ENCODE measurements at places on chromosomes 2 and 18.

DNA sequence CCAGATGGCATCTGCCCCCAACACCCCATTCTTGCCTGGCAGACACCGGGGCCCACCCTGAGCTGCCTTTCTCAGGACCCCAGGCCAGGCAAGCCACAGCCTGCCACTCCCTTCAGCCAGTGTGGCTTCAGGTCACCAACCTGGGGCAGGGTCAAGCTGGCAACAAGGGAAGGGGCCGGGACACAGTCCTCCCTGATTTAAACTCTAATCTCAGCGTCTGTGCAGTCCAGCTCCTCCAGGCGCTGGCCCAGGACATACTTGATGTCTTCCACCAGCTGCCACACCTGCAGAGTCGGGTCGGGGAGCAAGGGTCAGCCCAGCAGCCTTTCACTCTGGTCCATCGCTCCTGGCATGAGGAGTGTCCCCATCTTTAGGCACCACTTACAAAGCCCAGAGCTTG lies 29.0 kb upstream of the ALPP start:
- DNase-seq = no peak

- DNase-seq = no peak
Observed at GRCh38 chr2:19786408-19787058, 115.2 kb downstream of the TTC32 start.

GRCh38 chr2:1230155-1230893 lies 182.9 kb upstream of the TPO start:
- DNase-seq = no peak

GRCh38 chr2:223697316-223697891 lies 95.2 kb upstream of the SCG2 start:
- DNase-seq = no peak

DNA sequence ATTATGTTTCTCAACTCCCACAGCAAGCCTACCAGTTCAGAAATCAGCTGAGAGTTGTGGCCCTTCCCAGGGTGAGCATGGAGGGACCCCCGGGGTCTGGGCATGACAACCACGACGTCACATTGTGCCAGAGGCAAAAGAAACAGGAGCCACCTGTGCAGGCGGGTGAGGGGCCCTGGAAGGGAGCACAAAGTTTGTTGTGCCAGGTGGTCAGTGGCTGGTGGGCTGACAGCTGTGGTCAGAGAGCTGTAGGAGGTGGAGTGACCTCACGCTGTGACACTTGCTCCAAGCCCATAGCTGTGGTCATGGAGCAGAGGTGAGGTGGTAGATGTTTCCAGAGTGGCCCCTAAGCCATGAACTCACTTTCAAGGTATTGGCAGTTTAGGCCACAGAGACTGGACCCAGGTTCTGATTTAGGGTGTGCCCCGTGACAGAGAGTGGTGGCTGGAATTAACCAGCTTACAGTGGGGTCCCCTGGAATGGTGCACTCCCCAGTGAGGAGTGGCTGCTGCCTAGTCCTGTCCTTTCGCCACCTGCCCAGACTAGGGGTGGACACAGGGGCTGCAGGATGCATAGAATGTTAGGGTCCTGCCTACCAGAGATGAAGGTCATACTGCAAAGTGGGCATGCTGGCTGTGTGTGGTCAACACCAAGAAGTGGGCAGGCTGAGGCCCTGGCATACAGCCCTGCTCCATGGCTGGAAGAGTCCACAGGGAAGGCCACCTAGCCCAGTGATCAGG lies 136.4 kb downstream of the GLI2 start:
- DNase-seq = no peak

GRCh38 chr2:42971947-42972736 lies 179.8 kb upstream of the HAAO start:
- no peak for DNase-seq

DNA sequence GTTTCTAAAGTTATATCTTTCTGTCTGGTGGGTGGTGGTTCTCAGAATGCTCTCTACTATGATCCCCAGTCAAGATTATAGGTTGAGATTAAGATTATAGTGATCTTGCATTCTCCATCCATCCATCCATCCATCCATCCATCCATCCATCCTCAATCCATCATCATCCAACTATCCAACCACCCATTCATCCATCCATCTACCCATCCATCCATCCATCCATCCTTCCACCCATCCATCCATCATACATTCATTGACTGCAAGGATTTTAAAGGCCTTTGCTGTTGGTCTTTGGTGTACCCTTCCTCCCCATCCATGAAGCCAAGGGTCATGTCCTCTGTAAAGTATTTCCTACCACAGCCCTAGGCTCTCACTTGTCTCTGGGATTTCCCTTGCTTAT lies 13.1 kb downstream of the GLI2 start:
- DNase-seq = no peak

Data from NCI-H1417 treated with DMSO at 0.1 percent for 48 hours (cell line).